Subcutaneous adipose tissue (tissue), 4 donors: ENCODE measurements at places on chromosomes 2 and 18. TPM values are rescaled to one million over a fixed set of nuclear protein-coding genes. Genes with fewer than 3 reads are reported as not detected.

FBXO36 gene
- total RNA-seq, result 2.1 TPM

MAP3K19 gene
- total RNA-seq, result not detected

SERPINB5 gene
- not detected for total RNA-seq

SH2D6 gene
- total RNA-seq, result 2.8 TPM

BMP10 gene
- not detected for total RNA-seq

B3GNT2 gene
- total RNA-seq, result 21.4 TPM

DSG1 gene
- total RNA-seq, result not detected

RNF125 gene
- 22.8 TPM for total RNA-seq
